ENCODE measurements at places on chromosomes 7 and 10.

- no peak for DNase-seq
Observed at GRCh38 chr10:116589926-116590325, 833 bp upstream of the PNLIPRP1 start.

GRCh38 chr7:2635810-2636701 is 4.3 kb downstream of the TTYH3 start:
- DNase-seq, result no peak

DNA sequence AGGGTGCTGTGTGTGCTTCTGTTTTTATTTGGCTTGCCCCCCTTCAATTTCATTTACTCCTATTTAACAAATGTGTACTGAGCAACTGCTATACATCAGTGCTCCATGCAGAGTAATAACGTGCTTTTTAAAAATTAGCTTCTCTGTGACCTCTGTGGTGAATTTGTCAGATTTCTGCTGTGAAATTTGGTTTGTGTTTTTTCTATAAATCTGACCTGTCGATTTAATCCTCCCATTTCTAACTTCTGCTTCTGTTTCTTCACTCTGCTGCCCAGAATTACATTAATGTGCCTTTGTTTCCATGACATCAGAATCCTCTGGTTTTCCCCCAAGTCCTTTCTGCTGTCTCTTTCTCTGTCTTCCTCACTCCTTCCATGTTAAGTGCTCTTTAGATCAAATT is 123.8 kb upstream of the CACNA2D1 start:
- no peak for DNase-seq

DNA sequence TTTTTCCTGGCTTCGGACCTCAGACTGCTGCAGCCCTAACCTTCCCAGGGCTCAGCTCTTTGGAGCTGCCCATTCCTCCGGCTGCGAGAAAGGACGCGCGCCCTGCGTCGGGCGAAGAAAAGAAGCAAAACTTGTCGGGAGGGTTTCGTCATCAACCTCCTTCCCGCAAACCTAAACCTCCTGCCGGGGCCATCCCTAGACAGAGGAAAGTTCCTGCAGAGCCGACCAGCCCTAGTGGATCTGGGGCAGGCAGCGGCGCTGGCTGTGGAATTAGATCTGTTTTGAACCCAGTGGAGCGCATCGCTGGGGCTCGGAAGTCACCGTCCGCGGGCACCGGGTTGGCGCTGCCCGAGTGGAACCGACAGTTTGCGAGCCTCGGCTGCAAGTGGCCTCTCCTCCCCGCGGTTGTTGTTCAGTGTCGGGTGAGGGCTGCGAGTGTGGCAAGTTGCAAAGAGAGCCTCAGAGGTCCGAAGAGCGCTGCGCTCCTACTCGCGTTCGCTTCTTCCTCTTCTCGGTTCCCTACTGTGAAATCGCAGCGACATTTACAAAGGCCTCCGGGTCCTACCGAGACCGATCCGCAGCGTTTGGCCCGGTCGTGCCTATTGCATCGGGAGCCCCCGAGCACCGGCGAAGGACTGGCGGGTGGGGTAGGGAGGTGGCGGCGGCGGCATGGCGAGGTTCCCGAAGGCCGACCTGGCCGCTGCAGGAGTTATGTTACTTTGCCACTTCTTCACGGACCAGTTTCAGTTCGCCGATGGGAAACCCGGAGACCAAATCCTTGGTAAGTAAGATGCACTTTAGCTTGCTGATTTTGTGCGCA is at the start of gene PLXDC2:
TSS of gene PLXDC2 (plus strand) at position 22 of the 820 bp plus-strand sequence.
- peak; percentile 76 for DNase-seq

Data from hypothalamus (tissue), 51 donors.